ENCODE measurements at places on chromosomes 6 and 20.
A peak's percentile ranks its signal among the peaks of the same experiment; 100 is the strongest.

- DNase-seq, result peak; percentile 59
Observed at GRCh38 chr6:29976588-29977424, 34.5 kb downstream of the HLA-A start.

DNA sequence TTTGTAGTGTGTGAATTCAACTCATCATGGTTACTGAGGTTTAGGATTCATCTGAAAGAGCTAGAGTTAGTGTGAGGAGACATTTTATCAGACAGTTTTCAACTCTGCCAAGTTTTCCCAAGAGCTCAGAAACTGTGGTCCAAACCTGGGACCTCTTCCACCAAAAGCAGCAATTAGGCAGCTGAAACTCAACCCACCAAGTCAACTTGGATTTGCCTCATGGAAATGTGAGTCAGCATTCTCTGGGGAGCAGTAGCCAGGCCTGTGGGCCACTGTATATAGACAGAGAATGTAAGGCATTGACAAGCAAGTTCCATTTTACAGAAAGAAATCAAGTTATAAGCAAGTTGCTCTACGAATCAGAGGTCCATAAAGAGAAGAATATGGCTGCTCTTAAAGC, 178.8 kb upstream of the HDDC2 start:
- DNase-seq, result no peak

- no peak for DNase-seq
Observed at GRCh38 chr6:51936531-51937290, 150.7 kb downstream of the PKHD1 start.

DNA sequence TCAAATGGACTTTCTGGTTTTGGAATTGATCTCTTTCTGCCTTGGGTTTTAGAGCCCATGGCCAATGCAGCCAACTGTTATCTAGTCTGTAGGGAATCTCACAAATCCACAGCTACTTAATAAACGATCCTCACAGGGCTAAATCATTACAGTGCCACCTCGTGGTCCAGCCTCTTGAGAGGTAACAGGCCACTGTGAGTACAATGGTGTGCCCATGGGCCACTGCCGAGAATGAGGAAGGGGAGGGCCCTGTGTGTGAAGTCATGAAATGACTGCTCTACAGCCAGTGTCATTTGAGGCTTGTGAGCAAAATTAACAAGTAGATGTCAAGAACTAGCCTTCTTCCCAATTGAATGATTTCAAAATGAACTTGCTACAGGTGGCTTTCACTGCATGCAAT, 54.3 kb upstream of the GMPR start:
- DNase-seq, result no peak

DNA sequence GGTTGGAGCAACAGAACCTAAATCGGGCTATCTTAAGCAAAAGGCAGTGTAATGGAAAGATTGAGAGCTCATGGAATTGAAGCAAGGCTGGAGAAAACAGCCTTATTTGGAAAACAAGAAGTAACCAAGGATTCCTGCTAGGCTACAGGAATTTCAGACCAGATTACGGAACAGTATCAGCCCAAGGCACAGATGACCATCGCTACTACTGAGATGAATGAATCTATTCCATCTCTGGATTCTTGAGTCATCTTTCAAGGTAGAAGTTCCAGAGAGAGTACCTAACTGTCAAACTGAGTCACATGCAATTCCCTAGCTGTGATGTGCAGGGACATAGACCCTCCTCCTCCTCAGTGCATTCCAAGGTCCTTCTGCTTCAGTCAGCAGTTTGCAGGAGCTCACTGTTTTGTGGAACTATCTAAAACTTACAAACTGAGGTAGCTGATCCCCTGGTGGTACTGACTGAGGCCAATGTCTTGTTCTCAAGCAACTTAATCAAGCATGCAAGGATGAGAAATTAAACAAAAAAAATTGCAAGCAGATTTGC, 62.0 kb upstream of the SMLR1 start:
- no peak for DNase-seq
